Right renal cortex interstitium (tissue), 3 donors: ENCODE measurements at places on chromosomes 11 and 22. TPM values are rescaled to one million over a fixed set of nuclear protein-coding genes. Genes with fewer than 3 reads are reported as not detected.

The C11orf91 gene
- not detected for polyA plus RNA-seq

The DRD4 gene
- 1.6 TPM for polyA plus RNA-seq

The OR51T1 gene
- not detected for polyA plus RNA-seq

The F2 gene
- polyA plus RNA-seq: 0.21 TPM

The MAP6 gene
- 9.5 TPM for polyA plus RNA-seq

The TEX54 gene
- polyA plus RNA-seq: 0.28 TPM

The ME3 gene
- polyA plus RNA-seq: 36.0 TPM

The MS4A8 gene
- not detected for polyA plus RNA-seq

The ZNRF3 gene
- 26.9 TPM for polyA plus RNA-seq
